ENCODE measurements at places on chromosomes 2 and 18.

DNA sequence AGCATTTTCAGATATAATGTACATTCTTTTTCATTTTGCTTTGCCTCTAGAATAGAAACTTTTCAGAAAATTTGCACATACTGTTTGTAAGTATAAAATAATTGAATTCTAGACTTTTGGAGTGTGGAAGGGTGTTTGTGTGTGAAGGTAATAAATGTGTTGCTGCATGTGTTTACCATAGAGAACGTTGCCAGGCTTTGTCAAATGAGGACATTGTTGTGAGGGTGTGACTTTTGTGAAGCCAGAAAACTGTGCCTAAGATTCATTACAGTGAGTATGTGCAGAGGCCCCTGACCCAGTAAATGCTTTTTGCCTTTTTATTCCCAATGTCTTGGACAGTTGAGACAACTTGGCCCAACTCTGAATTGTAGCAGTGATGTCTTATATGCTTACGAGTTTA lies 30.4 kb upstream of the EPB41L5 start:
- no peak for DNase-seq

- DNase-seq, result no peak
These were observed 68.8 kb downstream of the RAPGEF4 start for GRCh38 chr2:172804423-172804822.

DNA sequence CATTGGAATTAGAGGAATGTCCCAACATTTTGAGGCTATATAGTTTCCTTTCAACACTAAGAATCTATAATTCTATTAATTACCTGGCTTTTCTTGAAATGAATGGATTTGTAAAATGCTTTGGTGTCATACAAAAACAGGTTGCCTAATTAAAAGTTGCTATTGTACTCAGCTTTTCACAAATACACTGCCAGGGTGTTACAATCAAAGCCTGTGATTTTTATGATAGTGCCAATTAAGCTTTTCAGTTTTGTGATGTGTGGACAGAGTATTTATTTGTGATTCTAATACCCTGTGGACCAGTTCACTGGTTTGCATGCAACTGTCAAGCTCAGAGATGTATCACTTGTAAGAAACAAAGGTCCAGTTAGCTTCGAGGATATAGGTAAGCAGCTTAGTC lies 71.8 kb downstream of the NAB1 start:
- DNase-seq, result no peak

- peak; percentile 23 for DNase-seq
These were observed 15.6 kb upstream of the GIGYF2 start for GRCh38 chr2:232681527-232681926.

DNA sequence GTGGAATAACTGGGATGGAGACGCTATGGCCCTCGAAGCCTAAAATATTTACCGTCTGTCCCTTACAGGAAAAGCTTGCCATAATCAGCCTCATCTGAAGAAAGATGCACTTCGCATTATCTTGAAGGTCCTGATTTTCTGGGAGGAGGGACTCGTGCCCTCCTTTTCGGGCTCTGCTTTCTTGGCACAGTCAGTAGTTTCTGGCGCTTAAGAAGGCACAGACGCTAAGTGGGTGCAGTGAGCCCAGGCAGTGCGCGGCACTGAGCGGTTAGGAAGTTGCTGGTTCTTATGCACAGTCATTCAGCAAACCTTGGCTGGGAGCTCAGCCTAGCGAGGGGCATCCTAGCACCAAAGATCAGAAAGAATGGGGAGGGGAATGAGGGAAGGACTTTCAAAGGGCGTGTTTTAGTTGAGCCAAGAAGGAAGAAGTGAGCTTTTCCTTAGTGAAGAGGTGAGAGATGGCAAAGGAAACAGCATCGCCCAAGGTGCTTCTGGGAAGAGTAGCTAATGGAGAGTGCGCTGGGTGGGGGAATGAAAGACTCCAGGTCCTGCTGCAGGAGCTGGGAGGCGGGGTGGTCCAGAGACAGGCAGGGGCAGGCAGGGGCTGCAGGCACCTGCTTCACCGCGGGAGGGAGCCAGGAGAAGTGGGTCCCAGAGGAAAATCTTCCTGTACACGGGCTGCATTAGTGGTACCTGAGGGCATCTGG lies 64.1 kb downstream of the ZCCHC2 start:
- DNase-seq, result no peak

DNA sequence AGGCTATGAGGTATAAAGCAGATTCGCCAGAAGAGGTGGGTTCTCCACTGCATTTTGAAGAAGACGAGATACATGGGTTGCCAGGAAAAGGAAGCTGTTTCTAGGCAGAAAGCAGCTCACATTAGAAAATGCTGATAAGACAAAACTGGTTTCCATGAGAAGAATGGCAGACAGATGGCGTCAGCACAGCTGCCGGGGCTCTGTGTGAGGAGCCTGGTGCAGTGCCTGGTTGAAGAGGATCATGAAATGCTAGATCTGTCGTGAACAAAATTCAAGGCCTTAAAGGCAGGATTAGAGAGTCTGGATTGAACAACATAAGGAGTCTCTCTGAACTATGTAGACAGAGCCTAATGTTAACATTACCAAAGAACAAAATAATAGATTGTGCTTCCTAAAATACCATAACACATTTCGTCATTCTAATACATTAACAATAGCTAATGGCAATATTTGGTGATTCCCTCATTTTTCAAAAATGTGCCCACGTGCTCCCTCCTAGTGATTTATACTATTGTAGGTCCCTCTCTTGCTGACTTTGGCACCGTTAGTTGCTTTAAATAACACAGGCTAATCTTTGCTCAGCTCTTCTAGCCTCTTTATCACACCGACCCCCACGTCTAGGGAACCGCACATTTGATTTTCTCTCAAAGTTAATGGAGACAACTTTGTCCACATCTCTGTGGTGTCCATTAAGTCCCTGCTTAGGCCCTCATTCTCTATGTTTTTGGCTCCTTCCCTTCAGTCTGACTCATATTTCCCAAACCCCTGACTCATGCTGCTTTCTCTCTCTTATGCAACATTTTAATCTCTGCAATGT lies 38.2 kb downstream of the EFEMP1 start:
- peak; percentile 98 for DNase-seq

DNA sequence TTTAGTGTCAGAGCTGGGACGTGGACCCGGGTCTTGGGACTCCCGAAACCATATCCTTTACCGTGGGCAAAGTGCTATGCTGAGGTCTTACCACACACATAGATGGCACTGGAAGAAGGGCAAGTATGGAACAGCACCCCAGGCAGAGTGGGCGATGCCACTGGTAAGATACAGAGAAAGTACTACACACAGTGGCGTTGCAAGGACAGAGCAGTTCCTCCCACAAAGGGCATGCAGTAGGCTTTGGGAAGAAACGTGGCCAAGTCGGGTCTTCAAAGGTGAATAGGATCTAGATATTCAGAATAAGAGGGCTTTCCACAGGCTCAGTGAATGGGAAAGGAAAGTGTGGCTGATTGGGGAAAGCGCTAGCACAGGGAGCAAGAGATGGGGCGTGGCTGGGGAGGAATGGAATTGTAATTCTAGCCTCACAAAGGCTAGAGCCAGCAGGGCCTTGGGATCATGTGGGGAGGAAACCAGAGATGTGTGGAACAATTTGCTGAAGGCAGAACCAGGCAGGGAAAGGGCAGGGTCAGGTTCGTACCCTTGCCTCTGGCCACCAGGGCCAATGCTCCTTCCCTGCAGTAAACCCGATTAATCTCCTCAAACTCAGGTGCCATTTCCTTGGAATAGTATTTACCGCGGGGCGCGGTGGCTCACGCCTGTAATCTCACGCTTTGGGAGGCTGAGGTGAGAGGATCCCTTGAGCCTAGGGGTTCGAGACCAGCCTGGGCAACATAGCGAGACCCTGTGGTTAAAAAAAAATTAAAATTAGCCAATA lies 36.0 kb downstream of the PCBP1 start:
- DNase-seq, result peak; percentile 60

- DNase-seq, result no peak
These were observed 122.8 kb upstream of the PXDN start for GRCh38 chr2:1867141-1867540.

- peak; percentile 39 for DNase-seq
These were observed 9.0 kb downstream of the TNFRSF11A start for GRCh38 chr18:62334120-62334519.

GRCh38 chr2:182668671-182669070 lies 47.4 kb upstream of the DNAJC10 start:
- DNase-seq, result peak; percentile 26

- DNase-seq, result peak; percentile 83
These were observed 253.8 kb downstream of the TGIF1 start for GRCh38 chr18:3703732-3704176.

- no peak for DNase-seq
These were observed 73.8 kb downstream of the CAVIN2 start for GRCh38 chr2:191773136-191773535.

GRCh38 chr2:64291181-64291580 lies 147.0 kb upstream of the PELI1 start:
- DNase-seq, result peak; percentile 94

DNA sequence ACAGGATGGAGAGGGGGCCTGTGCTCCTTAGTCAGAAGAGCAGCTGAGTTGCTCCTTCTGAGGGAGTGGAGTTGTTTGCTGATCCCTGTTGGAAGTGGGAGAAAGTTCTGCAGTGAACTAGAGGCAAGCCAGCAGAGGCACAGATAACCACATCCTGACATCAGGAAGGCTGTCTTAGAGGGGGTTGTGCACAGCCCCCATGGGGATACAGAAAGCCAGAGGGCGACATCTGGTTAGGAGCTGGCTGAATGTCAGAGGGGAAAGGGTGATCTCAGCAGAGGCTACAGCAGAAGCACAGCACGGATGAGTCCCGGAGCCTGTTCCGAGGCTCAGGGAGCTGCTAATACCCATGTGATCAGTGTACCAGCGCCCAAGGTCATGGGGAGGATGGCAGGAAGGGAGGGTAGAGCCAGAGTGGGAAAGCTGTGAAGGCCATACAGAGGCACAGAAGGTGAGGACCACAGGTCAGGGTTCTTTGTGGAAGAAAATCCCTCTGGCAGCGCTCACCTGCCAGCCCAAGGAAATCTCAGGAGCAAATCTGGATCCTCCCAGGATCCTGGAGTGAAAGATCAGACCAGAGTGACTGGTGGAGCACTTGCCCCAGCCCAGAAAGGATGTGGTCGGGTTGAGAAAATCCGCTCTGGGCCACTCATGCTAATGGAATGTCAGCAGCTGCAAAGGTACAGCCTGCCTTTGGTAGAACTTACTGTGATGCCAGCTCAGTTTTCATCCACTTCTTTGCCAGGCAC lies 111.8 kb downstream of the STPG4 start:
- DNase-seq, result peak; percentile 91

GRCh38 chr2:164979113-164979512 lies 23.8 kb upstream of the SLC38A11 start:
- no peak for DNase-seq
